ENCODE measurements at places on chromosomes 16 and 17.

- DNase-seq, result no peak
These were observed 21.1 kb upstream of the TFAP4 start for GRCh38 chr16:4293822-4294457.

DNA sequence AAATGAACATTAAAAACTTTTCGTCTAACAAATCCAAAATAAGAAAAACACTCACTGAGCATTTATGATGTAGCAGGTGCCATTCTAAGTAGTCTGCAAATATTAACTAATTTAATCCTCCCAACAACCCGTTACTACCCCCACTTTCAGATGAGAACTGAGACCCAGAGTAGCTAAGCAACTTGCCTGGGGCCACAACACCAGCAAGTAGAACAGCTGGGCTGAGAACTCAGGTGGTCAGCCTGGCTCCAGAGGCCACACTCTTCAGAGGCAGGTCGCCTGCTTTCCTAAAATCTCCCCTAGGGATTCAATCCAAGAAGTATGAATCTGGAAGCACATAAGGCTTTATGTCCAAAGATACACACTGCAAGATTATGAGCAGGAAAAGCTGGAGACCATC is 6.2 kb downstream of the MBTPS1 start:
- no peak for DNase-seq

DNA sequence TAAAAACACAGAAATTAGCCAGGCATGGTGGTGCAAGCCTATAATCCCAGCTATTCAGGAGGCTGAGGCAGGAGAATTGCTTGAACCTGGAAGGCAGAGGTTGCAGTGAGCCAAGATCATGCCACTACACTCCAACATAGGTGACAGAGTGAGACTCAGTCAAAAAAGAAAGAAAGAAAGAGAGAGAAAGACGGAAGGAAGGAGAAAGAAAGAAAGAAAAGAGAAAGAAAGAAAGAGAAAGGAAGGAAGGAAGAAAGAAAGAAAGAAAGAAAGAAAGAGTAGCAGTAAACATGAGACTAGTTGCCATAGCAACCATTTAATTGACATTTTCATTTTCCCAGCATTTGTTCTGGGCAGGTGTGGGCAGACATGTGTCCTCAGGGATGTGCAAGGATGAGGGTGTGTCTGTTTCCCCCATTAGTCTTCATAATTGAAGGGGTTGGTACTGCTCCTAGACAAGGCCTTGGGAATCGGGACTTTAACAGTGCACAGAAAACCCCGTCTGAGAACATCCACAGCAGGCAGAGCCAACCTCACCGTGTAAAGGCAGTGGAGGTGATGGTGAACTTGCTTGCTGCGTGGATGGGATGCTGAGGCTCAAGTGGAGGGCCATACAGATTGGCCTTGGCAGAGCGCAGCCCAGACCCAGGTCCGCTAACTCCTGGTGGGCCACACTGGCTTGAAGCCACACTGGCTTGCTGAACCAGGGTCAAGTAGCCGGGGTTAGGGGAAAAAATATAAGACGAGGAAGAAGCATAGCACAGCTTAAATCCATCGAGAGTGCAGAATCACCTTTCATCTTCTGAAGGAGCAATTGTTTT is 35.2 kb upstream of the KIFC3 start:
- no peak for DNase-seq

GRCh38 chr16:57981636-57982035 is 10.7 kb upstream of the CNGB1 start:
- no peak for DNase-seq

GRCh38 chr17:28982131-28982793 is 23.6 kb downstream of the SEZ6 start:
- no peak for DNase-seq

- no peak for DNase-seq
These were observed 224.2 kb downstream of the CYB561 start for GRCh38 chr17:63221939-63222338.

DNA sequence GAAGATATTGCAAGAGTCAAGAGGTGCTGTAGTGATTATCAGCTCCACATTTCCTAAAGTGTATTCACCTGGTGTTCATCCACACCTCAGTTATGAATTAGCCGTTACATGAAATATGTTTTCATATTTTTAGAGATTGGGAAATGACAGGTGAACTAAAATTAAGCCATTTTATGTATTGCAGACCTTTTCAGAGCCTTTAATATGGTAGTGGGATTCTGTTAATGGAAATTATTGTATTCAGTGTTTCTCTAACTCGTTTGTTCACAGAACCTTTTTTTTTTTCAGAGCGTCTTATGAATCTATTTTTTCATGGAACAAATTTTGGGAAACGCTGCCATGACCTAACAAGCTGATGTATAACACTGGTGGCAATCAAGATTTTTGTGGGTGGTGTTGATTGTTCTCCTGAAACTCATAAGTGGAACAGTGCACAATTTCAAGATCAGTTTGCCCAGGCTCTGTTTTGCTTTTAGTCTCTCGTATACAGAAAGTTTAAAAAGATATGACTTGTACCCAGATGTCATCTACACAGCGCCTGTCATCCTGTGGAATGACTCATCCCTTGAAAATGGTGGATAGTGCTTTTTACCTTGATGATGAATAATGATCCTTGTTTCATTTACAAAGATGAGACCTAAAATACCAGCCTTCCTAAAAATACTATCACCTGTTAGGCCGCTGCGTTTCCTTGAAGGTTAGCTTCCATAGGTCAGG is 88.8 kb downstream of the ARHGAP44 start:
- DNase-seq, result no peak

DNA sequence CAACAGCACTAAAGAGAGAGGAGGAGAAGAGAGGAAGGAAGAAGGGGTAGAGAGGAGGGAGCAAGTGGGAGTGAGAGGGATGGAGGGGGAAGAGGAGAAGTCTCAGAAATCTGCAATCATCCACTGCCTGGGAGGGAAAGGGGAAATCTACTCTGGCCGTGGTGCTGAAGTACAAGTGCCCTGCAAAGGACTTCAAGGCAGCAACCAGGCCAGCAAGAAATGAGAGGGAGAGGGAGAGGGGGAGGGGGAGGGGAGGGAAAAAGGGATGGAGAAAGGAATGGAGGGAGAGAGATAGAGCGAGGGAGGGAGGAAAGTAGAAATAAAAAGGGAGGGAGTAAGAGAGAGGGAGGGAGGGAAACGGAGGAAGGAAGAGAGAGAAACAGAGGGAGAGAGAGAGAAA is 130.8 kb upstream of the EEF2KMT start:
- no peak for DNase-seq

- peak; percentile 23 for DNase-seq
These were observed 69.9 kb downstream of the ABR start for GRCh38 chr17:1109606-1110540.

GRCh38 chr17:60077226-60077625 is 1.5 kb downstream of the HEATR6 start:
- DNase-seq, result peak; percentile 9

DNA sequence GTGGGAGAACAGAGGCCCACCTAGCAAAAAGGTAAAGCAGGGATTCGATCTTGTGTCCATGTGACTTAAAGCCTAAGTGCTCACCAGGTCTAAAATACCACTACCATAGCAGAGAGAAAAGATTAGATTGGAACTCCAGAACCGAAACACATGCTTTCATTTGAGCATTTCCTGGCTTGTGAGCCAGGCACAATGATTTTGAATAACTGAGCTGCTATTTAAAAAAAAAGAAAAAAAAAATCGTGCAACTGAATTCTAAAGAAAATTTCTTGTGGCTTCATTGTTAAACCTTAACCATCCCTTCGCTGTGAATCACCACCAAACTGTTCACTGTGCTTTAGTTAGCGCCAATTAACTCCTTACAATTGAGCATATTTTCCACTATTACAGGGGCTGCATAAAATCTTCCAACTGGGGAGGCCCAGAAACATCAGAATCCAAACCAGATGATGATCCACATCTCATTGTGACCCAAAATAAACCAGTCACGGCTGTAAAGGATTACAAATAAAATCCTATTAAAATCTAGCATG is 366.4 kb upstream of the ERCC4 start:
- DNase-seq, result no peak

DNA sequence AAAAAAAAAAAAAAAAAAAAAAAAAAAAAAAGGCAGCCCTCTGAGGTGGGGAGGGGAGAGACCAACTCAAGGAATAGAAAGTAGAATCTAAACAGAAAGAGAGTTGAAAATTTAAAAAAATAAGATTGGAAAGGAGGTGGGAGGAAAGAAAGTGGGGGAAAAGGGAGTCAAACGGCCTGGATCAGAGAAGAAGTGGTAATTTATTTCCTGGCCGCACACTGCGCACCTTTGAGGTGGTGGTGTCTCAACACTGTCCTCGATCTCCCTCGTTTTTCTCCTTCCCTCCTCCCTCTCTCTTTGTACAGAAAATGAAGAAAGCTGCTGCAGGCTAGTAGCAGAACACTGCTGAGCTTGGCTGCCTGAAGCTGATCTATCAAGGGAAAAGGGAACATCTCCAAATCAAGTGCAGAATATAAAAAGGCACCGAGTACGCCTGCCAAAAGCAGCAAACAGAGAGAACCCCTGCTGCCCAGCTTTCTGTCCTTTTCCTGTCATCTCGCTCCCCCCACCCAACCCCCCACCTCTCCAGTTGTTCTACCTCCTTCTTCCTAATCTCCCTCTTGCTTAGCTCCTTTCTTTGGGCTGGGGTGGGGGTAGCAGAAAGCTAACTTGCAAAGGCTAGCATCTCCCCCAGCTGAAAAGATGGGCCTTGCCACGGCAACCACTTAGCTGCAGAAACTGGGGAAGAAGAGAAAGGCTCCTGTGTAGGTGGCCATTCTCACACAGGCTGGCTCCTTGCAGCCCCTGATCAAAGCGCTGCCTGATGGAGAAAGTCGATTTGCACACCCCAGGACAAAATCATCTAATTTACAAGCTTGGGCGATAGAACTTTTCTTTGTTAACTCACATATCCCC is 22.5 kb downstream of the AXIN2 start:
- DNase-seq, result peak; percentile 65

GRCh38 chr17:69434164-69434579 is 19.7 kb downstream of the MAP2K6 start:
- DNase-seq, result peak; percentile 19

GRCh38 chr16:20906341-20907255 is 6.0 kb downstream of the LYRM1 start:
- no peak for DNase-seq

DNA sequence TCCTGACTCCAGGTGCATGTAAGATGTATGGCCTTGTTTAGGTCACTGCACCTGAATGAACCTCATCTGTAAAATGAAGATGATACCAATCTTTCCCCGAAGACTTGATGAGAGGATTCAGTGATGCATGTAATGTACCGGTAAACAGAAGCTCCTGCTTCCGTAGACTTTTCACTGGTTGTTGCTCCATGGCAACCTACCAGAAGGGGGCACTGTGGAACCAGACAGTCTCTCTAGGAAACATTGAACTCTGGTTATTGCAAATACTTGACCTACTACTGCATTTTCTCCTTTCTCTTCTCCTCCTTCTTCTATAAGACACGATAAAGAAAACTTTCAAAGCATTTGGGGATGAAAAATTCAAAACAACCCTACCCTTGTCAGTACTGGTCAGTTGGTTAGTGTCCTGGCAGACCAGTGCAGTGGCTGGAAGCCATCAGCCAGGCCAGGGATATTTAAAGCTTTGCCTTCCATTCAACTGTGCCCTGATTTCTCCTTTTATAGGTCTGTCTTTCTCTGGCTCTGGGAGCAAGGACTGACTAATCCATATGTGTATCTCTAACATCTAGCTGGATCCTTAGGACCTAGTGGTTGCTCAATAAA is 667.4 kb upstream of the SALL1 start:
- DNase-seq, result no peak

- DNase-seq, result no peak
These were observed 5.5 kb upstream of the CDH1 start for GRCh38 chr16:68731637-68732036.

GRCh38 chr16:75105306-75106061 is 11.1 kb downstream of the LDHD start:
- DNase-seq, result no peak

- no peak for DNase-seq
These were observed 16.0 kb upstream of the SOX9 start for GRCh38 chr17:72104863-72105234.

GRCh38 chr17:27609611-27610303 is 21.2 kb upstream of the LGALS9 start:
- DNase-seq, result peak; percentile 30

DNA sequence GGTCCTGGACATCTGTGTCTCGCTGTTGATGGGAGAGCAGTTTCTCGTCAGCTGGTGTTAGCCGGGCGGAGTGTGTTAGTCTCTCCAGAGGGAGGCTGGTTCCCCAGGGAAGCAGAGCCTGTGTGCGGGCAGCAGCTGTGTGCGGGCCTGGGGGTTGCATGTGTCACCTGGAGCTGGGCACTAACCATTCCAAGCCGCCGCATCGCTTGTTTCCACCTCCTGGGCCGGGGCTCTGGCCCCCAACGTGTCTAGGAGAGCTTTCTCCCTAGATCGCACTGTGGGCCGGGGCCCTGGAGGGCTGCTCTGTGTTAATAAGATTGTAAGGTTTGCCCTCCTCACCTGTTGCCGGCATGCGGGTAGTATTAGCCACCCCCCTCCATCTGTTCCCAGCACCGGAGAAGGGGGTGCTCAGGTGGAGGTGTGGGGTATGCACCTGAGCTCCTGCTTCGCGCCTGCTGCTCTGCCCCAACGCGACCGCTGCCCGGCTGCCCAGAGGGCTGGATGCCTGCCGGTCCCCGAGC is 17.9 kb downstream of the GAA start:
- no peak for DNase-seq

DNA sequence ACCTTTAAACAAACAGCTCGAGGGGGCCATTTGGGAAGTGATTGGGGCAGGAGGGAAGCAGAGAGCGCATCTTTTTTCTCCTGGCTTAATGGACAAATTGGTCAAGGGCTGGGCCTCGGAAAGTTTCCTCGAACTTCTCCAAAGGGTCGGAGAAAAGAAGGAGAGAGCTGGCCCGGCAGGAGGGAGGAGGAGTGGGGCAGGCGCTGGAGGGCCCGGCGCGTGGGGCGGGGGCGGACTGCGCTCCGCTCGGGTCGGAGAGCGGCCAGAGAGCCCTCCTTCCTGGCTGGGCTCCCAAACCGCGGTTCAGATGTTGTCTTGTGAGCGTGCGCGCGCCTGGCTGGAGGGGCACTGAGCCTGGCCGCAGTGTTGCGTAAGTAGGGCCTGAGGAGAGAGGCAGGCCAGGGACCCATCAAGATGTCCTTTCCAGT is 1.2 kb downstream of the MMP2 start:
- DNase-seq, result no peak
